MV-4-11 (cell line): ENCODE measurements at places on chromosomes 5 and 9.
A peak's percentile ranks its signal among the peaks of the same experiment; 100 is the strongest.

DNA sequence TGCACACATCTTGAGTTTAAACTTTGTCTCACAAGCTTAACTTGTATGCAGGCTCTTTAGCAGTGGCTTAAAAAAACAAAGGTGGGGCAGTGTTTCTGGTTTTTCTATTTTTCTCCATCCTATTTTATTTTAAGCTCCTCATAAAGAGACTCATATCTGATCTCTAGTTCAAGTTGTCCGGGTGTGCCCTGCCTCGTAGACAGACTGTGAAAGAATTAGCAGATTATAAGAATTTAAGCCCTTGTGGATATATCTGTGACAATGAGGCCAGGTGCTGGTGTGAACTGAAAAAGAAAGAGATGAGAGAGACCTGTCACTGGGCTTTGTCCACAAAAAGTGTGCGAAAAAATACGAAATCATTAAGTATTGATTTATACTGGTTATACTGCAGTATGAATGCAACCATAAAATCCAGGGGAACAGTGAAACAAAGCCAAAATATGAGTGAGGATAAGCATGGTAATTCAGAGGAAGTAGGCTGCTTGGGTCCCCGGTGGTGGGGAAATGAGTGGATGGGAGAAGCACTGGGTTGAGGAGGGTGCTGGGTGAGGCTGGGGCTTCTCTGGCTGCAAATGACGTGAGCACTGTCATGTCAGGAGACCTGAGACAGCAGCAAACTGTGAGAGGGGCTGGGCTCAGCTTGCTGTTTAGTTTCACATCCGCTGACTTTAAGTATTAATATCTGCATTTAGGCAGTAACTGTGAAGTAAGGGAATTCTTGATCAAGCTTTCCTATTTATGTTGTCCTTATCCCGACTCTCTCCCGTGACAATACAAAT lies 179.7 kb upstream of the ANKRD55 start:
- peak; percentile 91 for DNase-seq

DNA sequence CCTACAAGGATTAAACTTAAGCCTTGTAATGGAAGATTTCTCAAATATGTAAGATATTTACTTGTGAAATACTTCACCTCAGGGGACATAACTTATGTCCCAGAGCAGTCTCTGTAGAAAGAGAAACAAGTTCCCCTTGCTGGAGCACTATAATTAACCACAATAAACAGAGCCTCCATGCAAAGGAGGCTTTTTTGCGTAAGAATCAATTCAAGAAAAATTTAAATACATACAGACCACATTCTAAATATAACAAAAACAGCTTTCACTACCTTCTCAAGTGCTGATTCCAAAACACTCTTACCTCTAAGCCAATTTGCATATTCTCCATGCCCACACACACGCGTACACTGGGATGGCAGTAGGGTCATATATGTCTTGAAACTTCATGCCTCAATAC lies 30.7 kb upstream of the CCNB1 start:
- peak; percentile 90 for DNase-seq

GRCh38 chr9:87771316-87772006 lies 45.5 kb downstream of the CTSL start:
- DNase-seq: no peak

GRCh38 chr5:92401492-92401891 lies 1018.4 kb upstream of the ARRDC3 start:
- DNase-seq: no peak

- DNase-seq: peak; percentile 3
These were observed 29.3 kb downstream of the PCDH1 start for GRCh38 chr5:141848744-141849414.

- DNase-seq: no peak
These were observed 147.3 kb downstream of the SGCD start for GRCh38 chr5:156474251-156474650.

DNA sequence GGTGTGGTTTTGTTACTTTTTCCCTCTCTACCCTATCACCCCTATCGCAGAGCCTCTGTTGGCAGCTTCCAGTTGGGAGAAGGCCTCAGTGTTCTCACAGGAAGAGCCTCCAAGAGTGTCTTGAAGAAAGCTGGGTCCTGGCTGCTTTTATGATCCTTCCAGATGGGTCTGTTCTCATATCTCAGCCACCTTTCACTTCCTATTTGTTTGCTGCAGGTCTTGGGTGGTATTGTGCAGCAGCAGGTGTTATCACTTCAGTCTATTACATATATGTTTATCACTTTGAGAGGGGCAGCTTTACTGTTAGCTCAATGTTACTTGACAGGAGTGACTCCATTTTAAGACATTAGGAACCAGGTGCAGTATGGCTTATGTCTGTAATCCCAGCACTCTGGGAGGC lies 59.2 kb upstream of the GDNF start:
- DNase-seq: no peak

GRCh38 chr5:173780235-173781234 lies 107.6 kb upstream of the CPEB4 start:
- no peak for DNase-seq

GRCh38 chr5:78953092-78953800 lies 31.9 kb downstream of the ARSB start:
- no peak for DNase-seq

GRCh38 chr5:141567513-141568117 lies 51.2 kb downstream of the DIAPH1 start:
- DNase-seq: peak; percentile 8
